ENCODE measurements at places on chromosomes 1 and 21.

GRCh38 chr1:228341814-228342626 lies 64.6 kb downstream of the TRIM11 start:
- DNase-seq = no peak

DNA sequence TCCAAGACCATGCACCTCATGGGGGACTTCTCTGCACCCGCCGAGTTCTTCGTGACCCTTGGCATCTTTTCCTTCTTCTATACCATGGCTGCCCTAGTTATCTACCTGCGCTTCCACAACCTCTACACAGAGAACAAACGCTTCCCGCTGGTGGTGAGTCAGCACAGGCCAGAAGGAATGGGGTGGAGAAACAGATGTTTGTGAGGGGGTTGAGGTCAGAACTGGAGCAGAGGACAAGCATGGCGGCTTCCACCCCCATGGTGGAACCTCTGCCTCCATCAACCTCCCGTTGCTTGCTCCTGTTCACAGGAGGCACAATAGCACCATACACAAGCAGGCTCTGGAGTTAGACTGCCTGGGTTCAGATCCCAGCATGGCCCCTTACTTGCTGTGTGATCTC lies 6.9 kb upstream of the ATXN7L2 start:
- DNase-seq = no peak

GRCh38 chr1:115898020-115898419 lies 57.1 kb upstream of the NHLH2 start:
- DNase-seq = no peak

- no peak for DNase-seq
Measured at GRCh38 chr21:45640888-45641479, 2.5 kb upstream of the PCBP3 start.

DNA sequence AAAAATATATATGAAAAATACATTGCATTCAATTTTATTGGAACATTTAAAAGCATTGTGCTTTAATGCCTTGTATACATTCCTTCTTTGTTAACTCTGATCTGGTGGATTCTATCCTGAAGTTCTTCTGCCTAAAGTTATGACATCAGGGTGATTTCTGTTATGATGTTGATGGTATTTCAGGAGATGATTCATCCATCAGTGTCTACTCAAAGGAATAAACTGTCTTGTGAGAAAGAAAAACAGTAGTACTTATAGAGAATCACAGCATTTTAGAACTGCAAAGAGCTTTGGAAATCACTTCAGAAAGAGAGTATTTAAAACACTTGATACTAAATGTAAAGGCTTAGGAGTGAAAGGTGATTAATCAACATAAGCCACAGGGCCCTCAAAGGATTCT lies 155.7 kb downstream of the PTPRC start:
- DNase-seq = peak; percentile 10

DNA sequence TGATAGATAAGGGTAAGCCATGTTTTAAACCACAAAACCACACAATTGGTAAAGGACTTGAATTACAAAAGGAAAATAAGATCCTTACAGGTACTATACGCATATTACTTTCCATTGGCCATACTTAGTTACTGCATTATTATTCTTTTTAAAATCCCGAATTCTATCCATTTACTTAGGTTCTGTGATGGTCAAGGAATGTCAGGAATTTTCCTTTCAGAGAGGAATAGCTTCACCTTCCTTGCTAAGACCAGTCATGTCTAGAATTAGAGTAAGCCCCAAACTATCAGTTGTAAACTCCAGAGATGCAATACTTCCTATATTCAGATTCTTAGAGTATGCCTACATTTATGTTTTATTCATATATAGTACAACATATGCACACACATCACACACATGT lies 13.7 kb downstream of the EFCAB7 start:
- DNase-seq = no peak
